ENCODE measurements at places on chromosomes 2 and 18.

GRCh38 chr2:70258532-70258875 is 567 bp downstream of the PCYOX1 start:
- DNase-seq = no peak

DNA sequence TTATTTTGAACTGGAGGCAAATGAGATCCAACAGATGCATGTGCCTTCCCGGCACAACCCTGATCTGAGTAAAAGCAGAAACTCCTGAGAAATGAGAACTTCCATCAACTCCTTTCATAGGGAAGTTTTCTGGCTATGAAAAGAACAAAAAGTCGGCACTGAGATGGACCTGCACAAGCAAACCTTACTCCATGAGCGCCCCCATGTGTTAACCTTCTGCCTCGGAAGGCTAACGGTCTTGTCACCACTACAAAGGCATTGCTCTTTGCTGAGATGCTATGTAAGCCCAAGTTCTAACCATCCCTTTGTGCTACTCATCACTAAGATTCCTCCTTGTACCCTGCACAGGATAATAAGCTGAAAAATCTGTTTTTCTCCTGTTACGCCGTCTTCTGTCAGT is 57.3 kb upstream of the SULT1C3 start:
- DNase-seq = no peak

DNA sequence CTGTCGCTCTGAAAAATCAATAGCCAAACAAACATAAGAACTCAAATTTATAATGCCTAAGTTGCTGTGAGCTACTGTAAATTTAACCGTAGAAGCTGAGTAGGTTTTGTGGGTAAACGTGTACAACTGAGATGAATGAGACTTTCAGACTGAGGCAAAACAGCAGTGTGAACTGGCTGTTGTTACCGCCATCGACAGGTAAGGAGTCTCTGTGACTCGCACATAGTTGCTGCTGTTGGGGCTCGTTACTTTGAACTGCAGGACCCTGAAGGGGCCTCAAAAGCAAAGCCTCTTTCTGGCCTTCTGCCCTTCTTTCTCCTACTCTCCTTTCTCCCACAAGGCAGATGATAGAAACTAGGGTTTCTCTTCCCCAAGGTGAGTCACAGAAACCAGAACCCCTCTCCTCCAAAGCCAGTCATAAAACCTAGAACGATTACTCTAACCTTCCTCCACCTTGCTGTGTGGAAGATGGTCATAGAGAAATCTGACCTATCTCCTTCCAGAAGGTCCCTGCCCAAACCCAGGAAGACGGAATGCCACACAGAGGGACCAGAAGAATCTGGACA is 101.2 kb downstream of the DLGAP1 start:
- no peak for DNase-seq

DNA sequence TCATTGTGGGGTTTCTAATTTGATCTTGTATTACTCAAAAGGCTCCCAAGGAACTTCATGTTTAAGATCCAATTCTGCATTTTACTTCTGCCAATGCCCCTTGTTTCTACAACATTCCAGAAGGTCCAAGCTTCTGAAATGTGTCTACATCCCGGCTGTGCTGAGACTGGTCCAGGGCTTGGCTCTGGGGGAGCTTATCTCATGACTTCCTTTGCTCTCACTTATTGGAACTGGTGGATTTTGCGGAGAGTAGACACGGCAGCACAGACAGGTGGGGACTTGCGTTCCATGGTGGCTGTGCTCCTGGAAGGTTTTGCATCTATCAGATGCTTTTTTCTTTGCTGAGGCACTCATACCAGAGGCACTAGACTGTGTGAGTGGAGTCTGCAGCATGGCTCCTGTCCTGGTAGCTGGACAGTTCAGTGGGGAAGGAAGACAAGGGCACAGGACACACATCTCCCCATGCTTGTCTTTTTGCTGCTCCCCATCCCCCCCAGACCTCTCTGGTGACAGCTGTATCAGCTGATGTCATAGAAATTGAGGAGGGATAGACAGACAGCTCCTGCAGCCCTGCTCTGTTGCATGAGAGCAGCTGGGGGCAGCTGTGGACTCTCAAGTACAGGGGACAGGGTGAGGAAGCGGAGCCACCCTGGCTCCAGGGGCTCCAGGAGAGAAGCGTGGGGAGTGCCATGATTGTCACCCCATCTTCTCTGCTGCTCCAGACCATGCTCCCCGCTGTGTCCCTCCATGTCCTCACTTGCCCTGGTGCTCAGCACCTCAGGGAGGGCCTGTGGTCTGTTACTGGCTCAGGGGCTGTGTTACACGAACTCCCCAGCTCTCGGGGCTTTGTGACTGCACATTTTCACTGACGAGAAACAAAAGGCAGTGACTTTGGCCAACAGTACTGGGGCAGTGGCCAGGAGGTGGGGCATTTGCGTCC is 46.0 kb downstream of the ACAA2 start:
- DNase-seq = no peak

GRCh38 chr18:79524181-79525078 is 128.7 kb downstream of the NFATC1 start:
- DNase-seq = no peak

- no peak for DNase-seq
Observed at GRCh38 chr2:215948051-215948450, 65.3 kb downstream of the MREG start.

DNA sequence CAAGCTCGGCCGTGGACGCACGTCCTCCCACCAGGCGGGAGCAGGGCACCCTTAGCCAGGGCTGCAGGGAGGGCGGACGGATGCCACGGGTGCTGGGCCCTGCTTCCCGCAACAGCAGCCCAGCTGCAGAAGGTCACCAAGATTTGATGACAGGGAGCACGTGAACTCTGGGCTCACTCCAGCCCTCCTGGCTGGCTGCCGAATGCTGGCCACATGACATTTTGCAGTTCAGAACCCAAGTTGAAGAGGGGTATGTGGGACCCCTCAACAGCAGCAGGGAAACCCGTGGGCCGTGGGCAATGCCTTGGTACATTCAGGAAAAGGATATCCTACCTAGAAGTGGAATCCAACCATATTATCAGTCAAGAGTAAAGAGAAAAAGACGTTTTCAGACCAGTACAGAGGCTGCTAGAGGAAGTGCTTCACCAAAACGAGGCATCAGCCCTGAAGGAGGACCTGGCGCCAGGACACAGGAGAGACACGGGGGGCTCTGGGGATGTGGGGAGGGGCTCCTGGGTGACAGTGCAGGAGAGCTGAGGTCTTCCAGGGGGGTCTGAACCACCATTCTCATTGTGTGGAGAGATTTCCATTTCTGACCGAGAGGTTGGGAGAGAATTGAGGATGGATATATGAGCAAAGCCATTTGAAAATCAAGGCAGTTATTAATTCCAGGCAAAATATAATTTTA is 107.4 kb upstream of the CTDP1 start:
- DNase-seq = no peak

DNA sequence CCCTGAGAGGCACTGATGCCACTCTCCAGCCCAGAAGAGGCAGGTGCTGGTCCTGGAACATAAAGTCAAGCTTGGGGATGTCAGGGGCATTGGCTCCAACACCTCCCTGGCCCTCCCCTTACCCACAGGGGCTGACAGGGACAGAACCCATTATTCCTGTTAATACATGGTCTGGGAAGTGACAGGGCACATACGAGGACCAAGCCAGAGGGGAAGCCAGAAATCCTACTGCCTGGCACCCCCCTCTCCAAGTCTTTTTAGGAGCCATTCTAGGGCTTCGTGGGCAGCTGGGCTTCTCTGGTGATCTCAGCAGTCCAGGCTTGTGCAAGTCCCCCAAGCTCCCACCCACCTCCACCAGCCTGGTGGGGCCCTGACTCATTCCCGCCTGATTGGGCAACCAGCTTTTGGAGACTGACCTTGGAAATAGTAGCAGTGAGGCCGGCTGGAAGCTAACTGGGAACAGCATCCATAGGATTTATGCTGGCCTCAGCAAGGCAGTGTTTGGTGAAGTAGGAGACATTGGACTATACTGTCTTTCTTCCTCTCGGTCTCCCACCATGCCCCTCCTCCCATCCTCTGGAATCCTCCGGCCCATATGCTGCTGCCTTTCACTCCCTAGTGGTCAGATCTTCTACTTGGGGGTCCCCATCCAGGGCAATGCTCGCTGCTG is 86.4 kb upstream of the HK2 start:
- no peak for DNase-seq

DNA sequence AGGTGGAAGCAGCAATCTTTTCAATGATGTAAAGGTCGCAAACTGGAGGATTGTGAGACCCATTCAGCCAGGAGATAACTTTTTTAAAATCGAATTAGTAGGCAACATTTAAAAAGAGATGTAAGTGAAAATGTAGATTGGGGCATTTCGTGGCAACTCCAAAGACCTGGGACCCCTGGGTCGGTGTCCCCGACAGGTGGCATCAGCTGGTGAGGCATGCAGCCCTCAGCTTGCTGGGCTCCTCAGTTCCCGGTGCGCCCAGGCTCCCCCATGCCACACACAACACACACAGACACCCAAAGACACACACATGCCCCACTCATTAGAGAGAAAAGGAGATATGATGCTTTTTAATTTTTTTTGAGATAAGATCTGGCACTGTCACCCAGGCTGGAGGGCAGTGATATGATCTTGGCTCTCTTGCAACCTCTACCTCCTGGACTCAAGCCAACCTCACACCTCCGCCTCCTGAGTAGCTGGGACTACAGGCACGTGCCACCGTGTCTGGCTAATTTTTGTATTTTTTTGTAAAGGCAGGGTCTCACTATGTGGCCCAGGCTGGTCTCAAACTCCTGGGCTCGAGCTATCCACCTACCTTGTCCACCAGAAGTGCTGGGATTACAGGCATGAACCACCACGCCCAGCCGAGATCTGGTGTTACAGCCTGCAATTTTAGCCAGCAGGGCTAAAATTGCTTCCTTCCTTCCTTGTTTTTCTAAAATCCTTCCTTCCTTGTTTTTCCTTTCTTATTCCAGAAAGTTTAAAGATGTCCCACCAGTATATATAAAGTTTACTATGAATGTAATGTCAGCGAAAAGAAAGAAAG is 122.6 kb upstream of the EPAS1 start:
- no peak for DNase-seq

- DNase-seq = no peak
Observed at GRCh38 chr2:6640621-6641015, 225.1 kb downstream of the CMPK2 start.

DNA sequence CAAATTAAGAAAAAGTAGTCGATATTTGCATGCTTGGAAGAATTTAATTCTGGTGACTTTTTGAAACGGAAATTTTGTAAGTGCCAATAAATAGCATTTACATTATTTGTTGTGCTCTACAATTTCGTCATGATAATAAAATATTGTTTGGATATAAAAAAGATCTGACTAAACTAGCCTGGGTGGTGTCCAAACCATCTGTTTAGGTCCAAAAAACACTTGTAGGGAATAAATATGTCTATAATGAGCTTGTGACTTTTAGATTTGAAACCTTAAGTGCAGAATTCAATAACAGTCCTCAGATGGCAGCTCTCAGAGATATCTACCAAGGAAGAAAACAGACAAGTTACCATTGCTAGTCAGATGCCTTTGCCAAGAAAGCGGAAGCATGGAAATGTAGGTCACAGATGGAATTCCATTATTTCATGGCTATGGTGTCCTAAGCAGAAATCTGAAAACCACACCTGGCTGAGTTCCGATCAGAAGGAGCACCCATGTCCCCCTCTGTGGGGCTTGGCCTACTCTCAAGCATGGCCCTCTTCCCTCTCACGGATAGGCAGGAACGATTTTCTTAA is 731.1 kb downstream of the RNF144A start:
- no peak for DNase-seq

DNA sequence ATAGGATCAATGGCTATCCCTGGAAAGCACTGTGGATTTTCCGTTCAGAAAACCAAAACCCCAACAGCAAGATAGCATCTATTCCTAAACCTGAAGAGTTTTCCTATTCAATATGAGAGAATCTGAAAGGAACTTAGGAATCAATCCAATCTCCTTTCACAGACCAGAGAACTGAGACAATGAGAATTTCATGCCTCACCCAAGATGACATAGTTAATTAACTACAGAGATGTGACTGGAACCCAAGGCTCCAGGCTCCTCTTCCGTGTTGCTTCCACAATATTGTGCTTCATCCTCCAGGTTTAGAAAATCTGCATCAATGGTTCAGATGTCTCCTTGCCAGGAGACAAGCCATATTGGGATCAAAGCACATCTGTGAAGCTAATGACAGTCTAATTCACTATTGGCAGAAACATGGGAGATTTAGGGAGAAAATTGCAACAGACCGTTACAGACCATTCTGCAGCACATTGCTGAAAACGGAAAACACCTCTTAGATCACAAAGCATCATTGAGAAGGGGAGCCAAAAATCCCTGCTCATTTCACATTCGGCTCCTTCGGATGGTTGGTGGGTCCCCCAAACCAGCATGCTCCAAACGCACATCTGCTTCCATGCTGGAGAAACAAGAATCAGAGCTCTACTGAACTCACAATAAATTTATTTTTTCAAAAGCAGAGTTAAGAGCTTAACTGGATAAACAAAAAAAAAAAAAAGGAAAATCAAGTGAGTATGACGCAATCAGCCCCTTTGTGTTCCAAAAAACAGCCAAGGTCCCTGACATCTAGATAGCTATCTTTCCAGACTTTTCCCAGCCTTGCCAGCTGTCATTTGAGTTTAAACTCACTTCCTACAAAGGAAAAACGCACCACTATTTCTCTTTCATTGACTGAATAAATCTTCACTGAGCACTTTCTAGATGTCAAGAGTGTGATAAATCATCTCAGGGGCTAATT is 290.3 kb downstream of the C1D start:
- no peak for DNase-seq

- peak; percentile 92 for DNase-seq
Observed at GRCh38 chr2:48227617-48228344, 302.2 kb upstream of the STON1 start.

DNA sequence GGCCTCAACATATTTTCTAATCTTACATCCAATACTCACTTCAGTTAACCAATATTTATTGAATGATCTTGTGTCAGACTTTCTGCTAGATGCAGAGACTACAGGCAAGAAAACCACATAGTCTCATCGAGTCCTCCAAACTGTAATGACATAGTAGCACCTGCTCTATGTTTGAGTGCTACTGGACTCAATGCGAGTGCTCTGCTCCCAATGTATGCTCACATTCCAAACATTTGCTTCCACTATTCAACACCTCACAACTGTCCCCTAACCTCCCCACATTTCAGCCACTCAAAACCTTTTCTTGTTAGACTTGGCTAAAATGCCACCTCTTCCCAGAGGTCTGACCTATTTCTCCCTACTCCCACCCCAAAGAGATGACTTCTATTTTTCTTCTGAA is 65.2 kb downstream of the SLC66A3 start:
- no peak for DNase-seq

GRCh38 chr2:127049927-127050802 is 56.8 kb downstream of the BIN1 start:
- DNase-seq = no peak

GRCh38 chr18:79927607-79928562 is 23.6 kb downstream of the SLC66A2 start:
- no peak for DNase-seq

- no peak for DNase-seq
Observed at GRCh38 chr2:14554849-14555545, 77.5 kb upstream of the LRATD1 start.

GRCh38 chr18:7601246-7601615 is 34.1 kb downstream of the PTPRM start:
- DNase-seq = no peak

Data from SIG-M5 (cell line).